NCI-H1436 (cell line): ENCODE measurements at places on chromosomes 4 and X.

DNA sequence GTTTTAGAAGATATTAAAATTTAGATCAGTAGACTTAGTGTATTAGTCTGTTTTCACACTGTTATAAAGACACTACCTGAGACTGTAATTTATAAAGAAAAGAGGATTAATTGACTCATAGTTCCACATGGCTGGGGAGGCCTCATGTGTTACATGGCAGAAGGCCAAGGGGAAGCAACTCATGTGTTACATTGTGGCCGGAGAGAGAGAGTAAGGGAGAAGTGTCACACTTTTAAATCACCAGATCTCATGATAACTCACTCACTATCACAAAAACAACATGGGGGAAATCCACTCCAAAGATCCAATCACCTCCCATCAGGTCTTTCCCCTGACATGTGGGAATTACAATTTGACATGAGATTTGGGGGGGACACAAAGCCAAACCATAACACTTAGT is 1159.7 kb upstream of the PCDH7 start:
- DNase-seq: no peak

DNA sequence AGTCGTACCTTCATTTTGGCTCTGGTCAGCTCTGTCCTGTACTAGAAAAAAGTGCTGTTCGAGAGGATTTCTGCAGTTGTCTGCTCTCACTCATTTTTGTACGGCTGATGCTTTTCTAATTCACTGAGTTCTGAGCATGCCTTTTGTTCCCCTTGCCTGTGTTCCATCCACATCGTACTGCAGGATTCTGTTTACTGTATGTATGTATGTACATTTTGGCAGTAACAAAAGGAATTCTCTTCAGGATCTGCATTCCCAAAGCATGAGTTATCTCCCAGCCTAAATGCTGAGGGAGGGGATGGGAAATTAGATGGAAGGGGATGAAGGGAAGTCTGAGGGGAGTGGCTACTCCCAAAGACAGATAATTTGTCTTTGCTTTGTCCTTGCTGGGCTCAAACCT is 87.6 kb downstream of the GBA3 start:
- DNase-seq: no peak

DNA sequence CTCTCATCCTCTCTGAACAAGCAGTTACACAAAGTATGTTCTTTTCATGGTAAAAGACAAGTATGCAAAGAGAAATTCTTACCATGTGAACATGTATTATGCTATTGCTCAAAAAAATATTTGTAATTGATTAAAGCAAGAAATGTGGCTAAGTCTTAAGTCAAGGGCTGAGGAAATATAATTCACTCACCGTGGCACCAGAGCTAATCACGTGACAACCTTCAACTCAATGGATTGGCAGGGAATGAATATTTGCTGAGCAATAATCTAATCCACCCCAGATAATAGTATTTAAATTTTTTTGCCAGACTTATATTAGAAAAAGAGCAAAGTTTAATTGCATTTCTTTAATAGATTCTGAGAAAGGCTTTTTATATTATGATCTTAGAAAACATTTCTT is 310.2 kb downstream of the HS3ST1 start:
- no peak for DNase-seq

DNA sequence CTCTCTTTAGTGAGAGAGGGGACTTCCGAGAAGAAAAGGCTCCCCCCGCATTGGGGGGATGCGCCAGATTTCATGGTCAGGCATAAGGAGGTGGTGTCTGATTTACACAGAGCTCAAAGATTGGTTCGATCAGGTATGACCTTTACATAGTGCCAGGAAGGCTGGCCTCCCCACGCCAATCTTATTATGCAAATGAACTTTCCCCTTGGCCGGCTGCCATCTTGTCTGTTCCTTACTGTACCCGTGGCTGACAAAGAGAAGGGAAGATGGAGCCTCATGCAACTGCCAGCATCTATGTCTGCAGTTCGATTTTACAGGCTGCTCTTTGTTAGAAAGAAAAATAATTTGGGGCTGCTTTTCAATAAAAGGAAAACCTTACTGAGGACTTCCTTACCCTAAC is 197.2 kb downstream of the GPM6A start:
- DNase-seq: no peak

- DNase-seq: no peak
Measured at GRCh38 chrX:68897118-68897945, 68.5 kb downstream of the EFNB1 start.

DNA sequence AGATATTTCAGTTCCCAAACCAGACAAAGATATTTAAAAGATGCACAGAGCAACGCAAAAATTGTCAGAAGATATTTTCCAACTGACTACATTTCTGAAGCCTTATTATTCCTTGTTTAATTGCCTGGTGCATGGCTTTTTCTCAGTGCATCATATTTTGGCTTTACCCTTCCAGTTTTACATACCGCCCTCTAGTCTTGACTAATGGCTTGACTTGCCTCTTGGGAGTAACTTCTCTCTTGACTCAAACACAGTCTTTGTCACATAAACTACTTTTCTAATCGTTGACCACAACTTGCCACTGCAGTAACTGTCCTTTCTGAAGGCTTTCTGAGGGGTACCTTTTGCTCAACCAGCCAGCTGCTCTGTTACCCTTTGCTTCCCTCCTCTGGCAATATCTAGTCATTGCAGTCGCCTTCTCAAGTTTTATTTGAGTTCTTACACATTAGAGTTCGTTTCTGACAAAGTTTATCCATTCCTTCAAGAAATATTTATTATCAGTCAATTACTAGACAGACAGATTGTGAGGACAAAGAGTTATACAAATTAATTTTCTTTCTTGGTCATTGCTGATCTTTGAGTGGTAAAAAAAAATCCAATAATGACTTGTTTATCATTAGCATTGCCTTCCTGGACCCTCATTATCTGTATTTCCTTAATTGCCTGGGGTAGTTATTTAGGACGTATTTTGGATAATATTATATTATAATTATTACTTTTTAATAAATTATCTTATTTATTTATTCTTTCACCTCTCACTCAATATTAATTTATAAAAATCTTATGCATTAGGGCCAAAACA is 506.9 kb upstream of the PCDH10 start:
- DNase-seq: peak; percentile 49

- no peak for DNase-seq
Measured at GRCh38 chrX:139559383-139560042, 29.0 kb downstream of the F9 start.

GRCh38 chrX:136867518-136867917 is 13.0 kb downstream of the RBMX start:
- no peak for DNase-seq

- no peak for DNase-seq
Measured at GRCh38 chrX:39957816-39958566, 139.8 kb downstream of the BCOR start.

- DNase-seq: no peak
Measured at GRCh38 chrX:56751071-56751470, 22.0 kb downstream of the NBDY start.

- no peak for DNase-seq
Measured at GRCh38 chr4:173883821-173884220, 353.8 kb upstream of the HAND2 start.

- DNase-seq: no peak
Measured at GRCh38 chr4:3484057-3484973, 21.2 kb downstream of the DOK7 start.

- no peak for DNase-seq
Measured at GRCh38 chr4:10023806-10024205, 2.5 kb upstream of the SLC2A9 start.

GRCh38 chrX:29545878-29546277 is 669.5 kb upstream of the MAGEB2 start:
- DNase-seq: no peak

GRCh38 chr4:16738558-16738957 is 159.9 kb downstream of the LDB2 start:
- no peak for DNase-seq

GRCh38 chr4:24965627-24966026 is 52.8 kb upstream of the CCDC149 start:
- no peak for DNase-seq

GRCh38 chr4:90187148-90187884 is 60.1 kb downstream of the CCSER1 start:
- peak; percentile 77 for DNase-seq

DNA sequence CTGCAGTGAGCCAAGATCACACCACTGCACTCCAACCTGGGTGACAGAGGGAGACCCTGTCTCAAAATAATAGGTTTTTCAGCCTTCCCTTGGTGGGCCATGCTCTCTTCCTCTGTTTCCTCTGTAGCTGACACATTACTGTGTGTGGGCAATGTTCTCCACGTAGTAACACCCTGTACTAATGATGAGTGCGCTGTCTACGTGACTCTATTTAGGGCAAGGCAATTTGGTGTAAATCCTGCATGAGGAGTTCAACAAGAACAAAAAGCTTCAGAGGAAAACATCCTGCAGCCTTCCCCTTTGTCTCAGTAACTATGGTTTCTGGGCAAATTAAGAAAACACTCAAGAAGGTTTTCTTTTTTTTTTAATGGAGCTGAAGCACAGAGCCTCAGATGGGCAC is 24.4 kb upstream of the JAKMIP1 start:
- DNase-seq: no peak

- no peak for DNase-seq
Measured at GRCh38 chr4:15653864-15654592, 1.1 kb downstream of the FBXL5 start.

- DNase-seq: no peak
Measured at GRCh38 chrX:16957751-16958150, 11.3 kb downstream of the REPS2 start.

GRCh38 chr4:154015578-154015977 is 226.7 kb upstream of the SFRP2 start:
- no peak for DNase-seq

- no peak for DNase-seq
Measured at GRCh38 chr4:40309250-40309774, 25.8 kb upstream of the CHRNA9 start.

- DNase-seq: no peak
Measured at GRCh38 chrX:110384490-110384889, 25.8 kb downstream of the RTL9 start.

GRCh38 chrX:77731821-77732419 is 54.1 kb downstream of the ATRX start:
- no peak for DNase-seq

- DNase-seq: no peak
Measured at GRCh38 chrX:132404266-132404665, 84.6 kb downstream of the MBNL3 start.

DNA sequence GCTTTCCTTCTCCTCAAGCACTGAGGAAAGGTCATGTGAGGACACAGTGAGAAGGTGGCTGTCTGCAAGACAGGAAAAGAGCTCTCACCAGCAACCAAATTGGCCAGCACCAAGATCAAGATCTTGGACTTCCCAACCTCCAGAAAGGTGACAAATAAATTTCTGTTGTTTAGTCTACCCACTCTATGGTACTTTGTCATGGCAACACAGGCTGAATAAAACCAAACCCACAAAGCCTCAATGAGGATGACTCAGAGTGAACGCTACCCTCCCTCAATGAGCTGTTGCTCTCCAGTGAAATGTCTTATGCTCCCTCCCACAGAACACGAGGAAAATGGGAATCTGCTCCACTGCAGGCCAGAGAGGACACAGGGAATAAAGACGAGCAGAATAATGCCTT is 244.1 kb downstream of the RAB28 start:
- DNase-seq: no peak

- DNase-seq: no peak
Measured at GRCh38 chr4:93414041-93414550, 414.5 kb upstream of the ATOH1 start.

DNA sequence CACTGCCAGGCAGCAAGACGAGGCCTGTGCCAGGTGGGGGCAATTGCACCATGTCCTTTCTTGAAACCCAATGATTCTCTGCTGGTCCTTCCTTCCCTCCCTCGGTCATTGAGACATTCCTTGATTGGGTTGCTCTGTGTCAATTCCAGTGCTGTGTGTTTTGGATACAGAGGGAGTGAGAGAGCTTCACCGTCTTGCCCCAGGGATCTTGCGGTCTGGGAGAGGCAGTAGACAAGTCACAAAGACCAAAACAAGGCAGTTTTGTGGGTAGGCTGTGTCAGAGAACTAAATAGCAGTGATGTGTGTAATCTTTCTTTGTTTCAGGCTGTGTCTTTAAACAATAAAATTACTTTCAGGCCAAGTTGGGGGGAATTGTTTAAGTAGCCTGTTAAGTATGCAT is 38.8 kb upstream of the TADA2B start:
- no peak for DNase-seq
